ENCODE measurements at places on chromosomes 1 and 21.

DNA sequence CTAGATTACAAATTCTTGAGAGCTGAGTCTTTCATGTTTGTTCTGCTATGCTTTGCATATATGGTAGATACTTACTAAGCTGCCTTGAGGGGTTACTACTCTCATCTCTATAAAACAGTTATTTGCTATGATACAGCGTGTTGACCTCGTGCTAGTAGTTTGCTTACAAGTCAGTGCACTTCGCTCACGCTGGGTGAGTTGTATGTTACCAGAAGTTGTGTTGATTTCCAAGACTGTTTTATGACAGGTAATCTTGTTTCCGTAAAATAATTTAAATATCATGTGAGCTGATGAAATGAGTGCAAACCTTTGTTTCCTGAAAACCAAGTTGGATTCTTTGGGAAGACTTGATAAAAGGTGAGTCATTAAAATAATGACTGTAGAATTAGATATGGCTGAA is 7.3 kb downstream of the MRPS6 start:
- no peak for DNase-seq

- no peak for DNase-seq
Observed at GRCh38 chr1:23149114-23149513, 19.5 kb downstream of the LUZP1 start.

DNA sequence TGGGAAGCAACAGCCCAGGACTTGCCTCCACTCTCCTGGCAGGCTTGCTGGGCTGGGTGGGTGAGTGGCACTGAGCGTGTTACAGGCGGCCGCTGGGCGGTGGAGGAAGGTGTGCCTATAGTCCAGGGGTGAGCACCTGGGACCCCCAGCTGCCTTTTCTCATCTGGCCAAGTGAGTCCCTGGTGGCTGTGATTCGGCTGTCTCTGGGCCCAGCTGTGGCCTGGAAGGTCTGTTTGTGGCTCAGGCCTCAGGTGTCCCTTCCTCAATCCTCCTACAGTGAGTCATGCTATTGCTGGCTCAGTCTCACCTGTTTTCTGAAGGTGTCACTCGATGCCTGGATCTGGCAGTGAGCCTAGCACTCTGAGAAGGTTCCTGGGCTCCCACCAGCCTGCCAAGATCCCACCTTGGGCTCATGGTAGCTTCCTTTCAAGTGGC is 564.2 kb downstream of the PTPRU start:
- DNase-seq: no peak

DNA sequence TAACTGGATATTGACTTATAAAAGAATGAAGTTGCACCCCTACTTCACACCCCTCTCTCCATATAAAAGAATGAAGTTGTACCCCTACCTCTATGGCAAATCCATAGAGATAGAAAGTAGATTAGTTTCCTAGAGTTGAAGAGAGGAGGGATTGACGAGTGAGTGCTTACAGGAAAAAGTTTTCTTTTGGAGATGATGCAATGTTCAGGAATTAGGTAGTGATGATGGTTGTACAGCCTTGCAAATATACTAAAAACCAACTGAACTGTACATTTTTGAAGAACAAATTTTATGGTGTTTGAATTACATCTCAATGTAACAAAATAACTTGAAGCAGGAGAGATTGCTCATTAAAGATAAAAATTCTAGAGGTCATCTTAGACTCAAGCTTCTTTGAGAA is 272.9 kb downstream of the GPR52 start:
- no peak for DNase-seq

- peak; percentile 46 for DNase-seq
Observed at GRCh38 chr1:245488346-245489129, 333.8 kb downstream of the KIF26B start.

GRCh38 chr1:226702318-226702956 is 36.6 kb downstream of the ITPKB start:
- no peak for DNase-seq

GRCh38 chr1:81254560-81254959 is 546.2 kb upstream of the ADGRL2 start:
- DNase-seq: no peak

GRCh38 chr1:174871886-174872285 is 127.9 kb upstream of the CACYBP start:
- peak; percentile 86 for DNase-seq

DNA sequence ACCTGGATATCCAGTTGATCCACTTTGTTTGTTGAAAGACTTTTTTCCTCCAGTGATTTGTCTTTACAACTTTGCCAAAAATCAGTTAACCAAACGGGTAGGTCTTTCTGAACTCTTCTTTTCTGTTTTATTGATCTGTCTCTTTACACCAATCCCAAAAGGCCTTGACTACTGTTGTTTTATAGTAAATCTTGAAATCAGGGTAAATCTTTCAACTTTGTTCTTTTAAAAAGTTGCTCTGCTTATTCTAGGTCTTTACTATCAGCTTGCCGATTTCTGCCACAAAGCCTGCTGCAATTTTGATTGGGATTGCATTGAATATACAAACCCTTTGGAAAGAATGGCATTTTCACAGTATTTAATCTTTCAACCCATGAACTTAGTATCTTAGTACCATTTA is 66.6 kb downstream of the ITSN1 start:
- no peak for DNase-seq

DNA sequence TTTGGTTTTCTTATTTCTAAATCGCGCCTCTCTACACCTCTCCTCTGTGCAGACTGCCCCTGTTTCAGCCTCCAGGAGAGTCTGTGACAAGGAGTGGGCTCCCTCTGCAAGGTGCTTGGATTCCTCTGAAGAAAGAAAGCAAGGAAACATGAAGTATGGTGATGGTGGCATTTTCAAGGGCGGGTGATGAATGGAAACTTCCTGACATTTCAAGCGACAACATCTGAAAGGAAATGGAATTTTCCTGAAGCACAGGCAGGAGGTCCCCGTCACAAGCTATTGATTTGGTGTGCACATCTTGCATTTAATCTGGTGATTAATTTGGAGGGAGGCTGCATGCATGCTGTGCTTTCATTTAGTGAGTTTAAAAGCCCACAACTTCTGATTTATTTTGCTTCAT is 164.6 kb upstream of the FGGY start:
- no peak for DNase-seq

GRCh38 chr1:52416811-52417210 is 12.4 kb downstream of the PRPF38A start:
- no peak for DNase-seq

- DNase-seq: no peak
Observed at GRCh38 chr1:12094180-12094579, 31.1 kb downstream of the TNFRSF8 start.

GRCh38 chr1:111378791-111379190 is 48.7 kb downstream of the OVGP1 start:
- no peak for DNase-seq

DNA sequence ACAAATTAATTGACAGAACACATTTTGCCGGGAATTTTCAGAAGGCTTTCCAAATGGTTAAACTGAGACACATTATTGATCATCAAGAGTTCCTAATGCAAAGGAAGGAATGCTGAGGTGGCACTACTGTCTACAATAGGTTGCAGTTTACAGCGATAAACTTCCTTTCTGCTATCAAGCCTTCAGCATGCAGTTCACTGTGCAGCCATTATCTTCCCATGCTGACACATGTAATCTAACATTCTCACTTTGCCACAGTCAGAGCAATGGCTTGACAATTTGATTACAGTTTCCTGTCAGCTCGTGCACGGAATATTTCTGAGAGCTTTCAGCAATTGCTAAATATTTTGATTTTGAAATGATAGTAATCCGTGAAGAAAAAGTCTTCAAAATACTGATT is 166.9 kb upstream of the PRMT6 start:
- DNase-seq: no peak

GRCh38 chr1:243315893-243316292 is 60.1 kb downstream of the SDCCAG8 start:
- no peak for DNase-seq

GRCh38 chr1:154779551-154780189 is 90.4 kb downstream of the KCNN3 start:
- no peak for DNase-seq

DNA sequence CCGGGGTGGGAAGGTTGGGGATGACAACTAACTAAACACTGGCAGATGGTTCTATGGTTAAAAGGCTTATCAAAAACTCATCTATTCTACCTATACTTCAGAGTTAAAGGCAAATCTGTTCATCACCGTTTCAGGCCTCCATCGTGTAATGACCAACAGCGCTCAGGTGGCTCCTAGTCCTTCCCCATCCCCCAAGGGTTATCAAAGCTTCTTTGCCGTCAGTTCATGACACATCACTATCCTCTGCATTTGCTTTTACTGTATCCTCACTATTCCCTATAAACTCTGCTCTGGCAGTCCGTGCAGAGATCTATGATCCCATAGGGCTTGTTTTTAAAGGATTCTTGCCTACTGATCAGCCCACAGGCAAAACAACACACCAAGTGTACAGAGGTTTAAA is 8.2 kb downstream of the HMGN1 start:
- DNase-seq: no peak

DNA sequence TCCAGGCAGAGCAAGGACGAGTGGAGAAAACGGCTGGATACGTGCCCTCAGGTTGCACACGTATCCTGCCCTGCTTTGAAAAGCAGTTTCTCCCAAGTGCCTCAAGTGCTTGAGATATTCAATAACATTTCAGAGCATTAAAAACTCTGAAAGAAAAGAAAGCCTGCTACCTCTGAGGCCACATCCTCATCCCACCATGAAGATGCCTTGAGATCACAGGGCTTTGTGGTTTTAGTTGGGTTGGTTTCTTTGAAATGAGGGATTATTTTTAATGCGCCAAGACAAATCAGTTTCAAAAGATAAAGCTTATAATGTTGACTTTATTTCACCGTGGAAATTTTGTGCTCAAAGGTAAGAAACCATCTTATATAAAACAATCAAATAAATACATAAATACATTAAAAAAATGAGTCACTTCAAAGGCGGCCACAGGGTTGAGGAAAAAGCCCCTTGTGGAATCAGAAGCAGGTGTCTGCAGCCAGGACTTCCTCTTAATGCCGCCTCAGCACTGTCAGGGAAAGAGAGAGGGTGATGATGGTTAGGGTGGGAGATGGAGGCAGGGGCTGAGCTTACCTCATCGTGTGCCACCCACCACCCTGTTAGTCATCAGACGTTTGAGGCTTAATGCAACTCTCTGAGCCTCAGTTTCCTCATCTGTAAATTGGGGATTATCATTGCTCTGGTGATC is 1.4 kb downstream of the NPPB start:
- DNase-seq: no peak

DNA sequence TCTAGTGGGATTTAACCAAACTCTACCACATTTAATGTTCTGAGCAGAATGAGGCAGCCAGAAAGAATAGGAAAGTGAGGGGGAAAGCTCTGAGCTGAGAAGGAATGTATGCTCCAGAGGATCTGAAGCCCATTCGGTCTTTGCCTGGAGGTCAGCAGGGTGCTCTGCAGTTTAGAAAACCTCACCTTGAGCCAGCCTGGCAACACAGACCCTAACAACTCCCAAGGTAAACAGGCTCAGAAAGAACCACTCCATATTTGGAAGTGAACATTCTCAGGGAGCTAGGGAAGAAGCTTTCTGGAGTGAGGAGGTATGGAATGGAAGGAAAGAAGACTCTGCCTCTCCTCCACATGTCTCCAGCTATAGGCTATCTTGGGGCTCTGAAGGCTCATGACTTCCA is 398.8 kb downstream of the SEC16B start:
- no peak for DNase-seq

- no peak for DNase-seq
Observed at GRCh38 chr1:187038784-187039183, 210.0 kb downstream of the PLA2G4A start.

Measured in NCI-H526 treated with DMSO at 0.1 percent for 48 hours (cell line).